ENCODE measurements at places on chromosomes 7 and 10.
A peak's percentile ranks its signal among the peaks of the same experiment; 100 is the strongest.

GRCh38 chr7:136061433-136061832, 84.3 kb upstream of the MTPN start:
- no peak for DNase-seq

DNA sequence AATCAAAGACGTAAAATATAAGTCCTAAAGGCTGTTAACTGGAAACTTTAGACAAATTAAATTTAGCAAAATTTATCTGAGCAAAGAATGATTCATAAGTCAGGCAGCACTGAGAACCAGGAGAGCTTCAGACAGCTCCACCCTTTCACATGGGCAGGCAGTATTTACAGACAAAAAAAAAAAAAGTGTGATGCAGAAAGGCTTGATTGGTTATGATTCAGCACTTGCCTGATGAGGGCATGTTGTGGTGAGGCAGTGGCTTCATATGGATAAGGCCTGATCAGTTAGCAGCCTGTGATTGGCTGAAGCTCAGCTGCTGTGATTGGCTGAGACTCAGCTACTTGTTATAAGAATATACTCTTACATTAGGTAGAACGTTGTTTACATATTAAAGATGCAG, 495.4 kb upstream of the POM121L12 start:
- no peak for DNase-seq

DNA sequence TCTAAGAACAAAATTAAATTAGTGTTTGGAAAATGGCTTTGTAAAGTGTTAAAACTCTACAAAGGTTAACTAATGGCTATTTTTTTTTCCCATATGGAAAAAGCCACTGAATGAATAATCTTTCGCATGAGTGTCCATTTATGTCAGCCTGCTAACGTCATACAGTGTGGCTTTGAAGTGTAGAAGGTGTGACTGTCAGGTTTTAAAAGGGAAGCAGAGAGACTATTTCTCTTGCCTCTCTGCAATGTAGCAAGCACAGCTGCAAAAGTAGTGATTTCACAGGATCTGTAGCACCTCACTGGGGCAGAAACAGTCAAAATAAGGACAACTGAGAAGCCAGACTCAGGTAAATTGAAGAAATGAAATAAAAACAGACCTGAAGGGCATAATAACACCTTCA, 53.4 kb downstream of the CREB5 start:
- DNase-seq, result no peak

DNA sequence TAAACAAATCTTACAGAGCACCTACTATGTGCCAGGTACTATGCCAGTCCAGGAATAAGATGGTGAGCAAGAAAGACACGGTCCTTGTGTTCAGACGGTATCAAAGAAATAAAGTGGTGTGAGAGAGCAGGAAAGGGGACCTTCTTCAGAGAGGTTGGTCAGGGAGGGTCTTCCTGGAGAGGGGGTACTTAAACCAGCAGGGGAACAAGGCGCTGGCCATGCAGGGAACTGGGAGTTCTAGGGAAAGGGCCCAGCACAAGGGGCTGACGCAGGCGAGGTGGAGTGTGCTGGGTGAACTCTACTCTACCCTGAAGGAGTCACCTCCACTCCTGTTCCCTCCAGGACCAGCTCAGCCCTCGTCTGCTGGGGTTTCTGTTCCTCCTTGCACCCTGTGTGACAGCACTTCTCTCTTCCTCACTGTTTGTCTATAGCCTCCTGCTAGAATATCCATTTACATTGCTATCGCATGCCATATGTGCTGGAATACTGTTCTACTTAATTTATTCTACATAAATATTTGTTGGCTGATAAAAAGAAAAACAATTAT, 73.5 kb downstream of the AOAH start:
- no peak for DNase-seq

GRCh38 chr7:152522571-152523067, 86.8 kb upstream of the KMT2C start:
- no peak for DNase-seq

DNA sequence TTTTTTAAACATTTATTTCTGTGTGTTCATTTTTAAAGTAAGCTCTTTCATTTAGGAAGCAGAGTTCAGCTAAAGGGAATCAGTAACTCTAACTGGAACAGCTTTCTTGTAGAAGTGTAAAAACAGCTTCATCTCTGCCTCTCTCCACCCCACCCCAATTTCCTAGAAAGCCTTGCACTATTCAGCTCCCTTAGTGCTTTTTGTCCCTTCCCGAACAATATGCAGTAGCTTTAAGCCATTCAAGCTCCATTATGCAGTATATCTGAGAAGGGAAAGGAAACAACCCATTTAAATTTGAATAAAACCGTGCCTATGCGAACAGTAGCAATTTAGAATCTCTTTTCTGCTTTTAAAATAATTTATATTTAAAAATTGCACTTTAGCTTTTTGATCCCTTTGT, 134.5 kb downstream of the TRIL start:
- DNase-seq, result no peak

DNA sequence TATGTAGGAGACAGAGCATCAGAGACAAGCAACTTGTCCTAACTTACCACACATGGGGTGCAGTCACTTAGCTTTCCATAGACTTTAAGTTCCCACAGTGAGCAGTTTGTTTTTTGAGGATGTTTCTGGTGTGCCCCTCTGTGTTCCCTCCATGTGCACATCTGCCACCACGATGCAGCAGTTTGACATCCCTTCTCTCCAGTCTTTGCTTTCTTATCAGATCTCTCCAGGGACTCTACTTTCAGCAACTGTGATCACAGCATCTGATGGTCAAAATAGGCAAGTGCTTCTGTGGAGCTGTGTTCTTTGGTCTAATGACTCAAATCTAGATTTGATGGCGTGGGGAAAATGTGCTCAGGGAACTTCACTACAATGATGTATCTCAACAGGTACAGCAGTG, 96.5 kb upstream of the NAMPT start:
- DNase-seq, result no peak

DNA sequence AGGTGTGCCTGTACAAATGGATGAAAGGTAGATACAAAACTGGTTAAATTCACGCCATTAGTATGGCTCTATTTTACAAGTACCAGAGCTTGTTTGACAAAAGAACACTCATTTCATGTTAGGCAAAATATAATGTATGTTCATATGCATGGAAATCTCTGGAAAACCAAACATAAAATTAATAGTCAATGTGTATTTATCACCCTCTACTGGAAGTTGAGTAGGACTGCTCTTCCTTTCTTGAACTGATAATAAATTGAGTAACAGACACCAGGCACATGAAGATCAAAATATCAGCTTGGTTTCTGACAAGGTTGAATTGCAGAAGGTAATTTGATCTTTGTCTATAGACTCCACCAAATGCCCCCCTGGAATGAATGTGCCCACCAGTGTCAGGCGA, 19.8 kb upstream of the AKR1B1 start:
- DNase-seq, result no peak

DNA sequence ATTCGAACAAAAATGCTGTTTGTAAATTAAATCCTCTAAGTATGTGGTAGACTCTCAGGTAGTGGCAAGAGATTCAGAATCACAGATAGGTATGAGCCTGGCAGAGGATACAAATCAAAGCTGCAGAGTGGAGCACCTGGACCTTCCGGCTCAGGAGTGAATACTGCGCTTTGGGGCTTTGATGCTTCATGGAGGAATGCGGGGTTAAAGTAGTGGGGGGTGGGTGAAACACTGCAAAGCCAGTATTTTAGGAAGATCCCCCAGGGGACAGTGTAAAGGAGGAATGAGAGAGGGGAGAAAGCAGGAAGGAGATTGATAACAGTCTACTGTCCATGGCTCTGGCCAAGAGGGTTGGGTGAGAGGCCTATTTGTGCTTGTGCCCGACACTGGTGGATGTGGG, 43.2 kb downstream of the CREB5 start:
- DNase-seq, result no peak

GRCh38 chr10:112949143-112949823, 764 bp upstream of the TCF7L2 start:
- DNase-seq, result no peak

DNA sequence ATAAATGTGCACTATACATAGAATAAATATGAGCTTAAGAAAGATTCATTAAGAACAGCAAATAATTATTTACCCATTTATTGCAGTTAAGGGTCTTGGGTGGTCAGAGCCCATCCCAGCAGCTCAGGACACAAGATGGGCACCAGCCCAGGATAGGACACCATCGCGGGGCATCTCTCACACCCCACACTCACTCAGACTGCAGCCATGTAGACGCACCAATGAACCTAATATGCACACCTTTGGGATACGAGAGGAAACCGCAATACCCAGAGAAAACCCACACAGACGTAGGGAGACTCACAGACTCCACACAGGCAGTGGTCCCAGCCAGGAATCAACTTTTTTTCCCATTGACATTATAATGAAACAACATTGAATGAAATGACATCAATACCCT, 36.0 kb downstream of the CARD11 start:
- no peak for DNase-seq

DNA sequence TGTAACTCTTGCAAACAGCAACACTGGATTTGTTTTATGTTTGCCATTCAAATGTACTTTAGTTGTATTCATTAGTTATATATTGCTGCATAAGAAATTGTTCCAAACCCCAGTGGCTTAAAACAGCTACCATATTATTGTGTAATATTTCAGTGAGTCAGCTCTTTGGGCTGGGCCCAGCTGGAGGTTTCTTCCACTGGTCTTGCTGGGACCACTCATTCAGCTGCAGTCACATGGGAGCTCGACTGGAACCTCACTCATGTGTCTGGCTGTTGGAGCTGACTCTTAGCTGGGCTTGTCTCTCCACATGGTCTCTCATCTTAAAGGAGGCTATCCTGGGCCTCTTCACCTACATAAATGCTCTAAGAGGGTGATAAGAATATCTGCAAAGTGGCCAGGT, 23.2 kb upstream of the PIP4K2A start:
- no peak for DNase-seq

DNA sequence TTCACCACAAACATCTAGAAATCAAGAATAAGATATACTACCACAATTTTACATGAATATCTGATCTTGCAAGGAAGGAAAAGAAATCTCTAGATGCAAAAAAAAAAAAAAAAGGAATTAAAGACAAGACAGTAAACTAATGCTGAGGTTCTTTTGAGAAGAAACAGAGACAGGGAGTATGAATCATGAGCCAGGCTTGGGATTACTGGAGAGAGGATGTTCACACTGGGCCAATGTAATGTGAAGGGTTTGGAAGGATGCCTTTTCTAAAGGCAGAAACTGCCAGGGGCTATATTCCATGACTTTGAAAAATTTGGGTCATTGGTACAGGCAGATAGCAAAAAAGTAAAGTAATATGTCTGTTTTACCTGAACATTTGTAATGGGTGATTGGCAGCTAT, 573.0 kb upstream of the IGFBP3 start:
- no peak for DNase-seq

DNA sequence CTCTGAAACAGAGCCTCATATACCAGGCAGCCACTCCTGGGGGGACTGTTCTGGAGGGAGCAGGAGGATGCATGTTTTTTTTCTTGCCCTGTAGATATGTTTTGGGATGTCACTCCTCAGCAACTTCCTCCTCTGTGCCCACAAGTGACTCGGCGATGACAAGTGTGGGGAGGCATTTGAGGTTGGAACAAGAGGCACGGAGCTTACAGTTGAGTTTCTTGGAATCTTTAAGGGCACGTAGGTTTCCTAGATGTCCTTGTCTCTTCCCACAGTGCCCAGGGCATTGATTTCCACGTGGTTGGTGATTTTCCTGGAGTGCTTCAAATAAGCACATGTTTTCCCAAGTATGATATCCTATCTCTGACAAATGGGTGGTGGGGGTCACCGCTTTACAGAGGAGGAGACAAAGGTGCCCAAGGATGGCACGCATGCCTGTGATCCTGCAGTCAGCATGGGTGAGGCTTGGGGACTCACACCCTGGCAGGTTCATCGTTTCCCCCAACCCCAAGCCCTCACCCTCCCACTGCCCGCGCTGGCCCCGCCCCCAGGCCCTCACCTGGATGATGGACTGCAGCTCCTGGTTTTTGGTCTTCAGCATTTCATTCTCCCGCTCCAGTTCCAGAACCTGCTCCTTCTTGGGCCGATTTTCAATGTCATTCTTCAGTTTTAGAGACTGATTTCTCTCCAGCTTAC, 95.2 kb upstream of the GNA12 start:
- DNase-seq, result peak; percentile 1

DNA sequence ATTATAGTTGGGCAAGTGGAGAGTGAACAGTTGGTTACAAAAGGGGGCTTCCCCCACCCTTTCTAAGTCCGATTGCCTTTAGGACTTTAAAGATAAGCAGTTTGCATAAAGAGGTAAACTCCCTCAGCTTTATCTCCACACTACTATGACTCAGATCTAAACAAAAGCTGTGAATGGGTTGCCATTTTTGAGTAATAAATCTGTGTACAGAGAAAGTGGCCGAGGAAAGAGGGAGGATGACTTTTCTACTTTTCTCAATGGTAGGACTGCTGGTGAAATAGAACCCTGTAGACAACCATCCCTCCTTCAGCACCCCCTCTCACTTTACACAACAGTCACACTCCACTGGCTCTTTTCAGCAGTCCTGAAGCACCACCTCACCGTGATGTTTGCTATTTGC, 71.2 kb downstream of the DNMBP start:
- DNase-seq, result no peak

- no peak for DNase-seq
These were observed 81.6 kb upstream of the RNF32 start for GRCh38 chr7:156559001-156559400.

GRCh38 chr7:140754506-140754905, 58.0 kb downstream of the NDUFB2 start:
- DNase-seq, result no peak

DNA sequence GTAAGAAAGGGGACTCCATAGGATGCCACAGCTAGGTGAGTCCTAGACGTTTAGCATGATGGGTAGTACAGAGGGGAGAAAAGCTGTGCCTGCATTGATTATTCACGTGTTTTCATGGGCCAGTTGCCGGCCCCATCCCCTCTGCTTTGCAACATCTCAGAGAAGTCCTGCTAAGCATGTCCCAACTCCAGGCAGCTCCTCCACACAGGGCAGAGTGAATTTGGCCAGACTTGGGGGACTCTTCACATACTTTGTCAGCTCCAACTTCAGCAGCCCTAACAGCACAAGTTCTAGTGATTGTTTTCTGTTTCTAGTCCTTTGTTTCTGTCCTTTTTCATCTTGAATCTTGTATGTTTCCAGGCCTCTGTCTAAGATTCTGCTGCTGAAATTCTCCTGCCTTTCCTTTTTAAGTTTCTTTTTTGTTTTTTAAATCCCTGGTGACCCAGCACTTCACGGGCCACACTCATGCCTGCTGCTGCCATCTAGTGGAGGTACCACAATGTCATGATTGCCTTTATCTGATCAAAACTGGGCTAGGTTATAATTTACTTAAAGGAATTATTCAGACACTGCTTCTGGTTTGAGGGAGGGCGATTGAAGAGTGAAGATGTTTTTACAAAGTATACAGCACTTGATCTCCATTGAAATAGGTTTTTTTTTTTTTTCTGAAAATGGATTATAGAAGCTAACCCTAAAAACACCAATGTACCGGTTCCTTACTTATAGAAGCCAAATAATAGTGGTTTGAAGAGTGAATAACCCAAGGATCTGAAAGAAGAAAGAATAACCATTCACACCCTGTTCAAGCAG, 276.9 kb downstream of the CSTF2T start:
- DNase-seq, result no peak

GRCh38 chr10:93541402-93542357, 24.8 kb upstream of the FFAR4 start:
- DNase-seq, result peak; percentile 4

- no peak for DNase-seq
These were observed 54.4 kb upstream of the ARID5B start for GRCh38 chr10:61847087-61847486.
